ENCODE measurements at places on chromosomes 7 and 10.

DNA sequence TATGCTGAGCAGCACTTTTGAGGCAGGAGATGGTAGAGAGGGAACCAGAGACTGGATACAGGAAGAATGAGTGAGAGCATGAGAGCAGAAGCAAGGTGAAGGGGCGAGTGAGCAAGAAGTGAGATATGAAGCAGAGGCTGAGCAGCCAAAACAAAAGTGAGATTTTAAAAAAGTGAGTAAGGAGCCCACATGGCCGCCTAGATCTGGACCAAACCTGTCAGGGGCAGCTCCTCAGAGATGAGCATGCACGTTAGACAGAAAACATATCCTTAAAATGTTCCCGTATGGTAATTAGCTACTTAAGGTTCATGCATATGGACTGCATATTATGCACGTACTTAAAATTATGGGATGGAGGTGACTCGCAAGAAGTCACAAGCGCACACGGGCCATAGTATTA lies 22.5 kb downstream of the TMEM176A start:
- DNase-seq: no peak

- DNase-seq: no peak
Observed at GRCh38 chr7:83586281-83586680, 62.7 kb downstream of the SEMA3E start.

GRCh38 chr10:132575320-132576201 lies 38.0 kb downstream of the INPP5A start:
- no peak for DNase-seq

GRCh38 chr7:32489788-32490126 lies 423 bp downstream of the LSM5 start:
- no peak for DNase-seq

GRCh38 chr10:77405771-77406241 lies 231.8 kb downstream of the KCNMA1 start:
- DNase-seq: no peak

DNA sequence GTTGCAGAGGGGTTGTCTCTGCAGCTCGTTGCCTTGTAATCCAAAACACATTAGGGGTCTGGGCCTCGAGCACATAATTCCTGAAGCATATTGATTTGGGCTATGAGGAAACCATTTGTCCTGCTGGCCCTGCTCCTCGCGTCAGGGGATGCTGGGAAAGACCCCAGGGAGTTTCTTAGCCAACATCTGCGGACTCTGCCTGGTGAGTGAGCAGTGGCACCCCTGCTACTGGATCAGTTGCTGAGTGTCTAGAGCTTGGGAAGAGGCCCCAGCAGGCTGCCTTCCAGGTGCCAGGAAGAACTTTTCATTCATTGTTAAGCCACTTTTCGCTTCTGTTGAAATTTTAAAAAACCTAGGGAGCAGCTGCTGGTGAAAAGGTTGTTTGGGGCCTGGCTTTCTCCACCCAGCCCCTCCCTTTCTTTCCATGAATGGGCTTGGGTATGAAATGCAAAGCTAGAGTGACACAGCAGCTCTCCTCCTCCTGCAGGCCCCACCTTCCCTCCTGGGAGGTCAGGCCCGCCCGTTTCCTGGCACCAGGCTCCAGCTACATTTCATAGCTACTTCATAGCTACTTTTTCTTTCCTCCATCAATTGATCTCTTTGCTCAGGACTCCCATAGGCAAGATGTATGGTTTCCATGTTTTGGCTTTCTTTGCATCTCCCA lies 26.8 kb downstream of the TACR2 start:
- DNase-seq: no peak

DNA sequence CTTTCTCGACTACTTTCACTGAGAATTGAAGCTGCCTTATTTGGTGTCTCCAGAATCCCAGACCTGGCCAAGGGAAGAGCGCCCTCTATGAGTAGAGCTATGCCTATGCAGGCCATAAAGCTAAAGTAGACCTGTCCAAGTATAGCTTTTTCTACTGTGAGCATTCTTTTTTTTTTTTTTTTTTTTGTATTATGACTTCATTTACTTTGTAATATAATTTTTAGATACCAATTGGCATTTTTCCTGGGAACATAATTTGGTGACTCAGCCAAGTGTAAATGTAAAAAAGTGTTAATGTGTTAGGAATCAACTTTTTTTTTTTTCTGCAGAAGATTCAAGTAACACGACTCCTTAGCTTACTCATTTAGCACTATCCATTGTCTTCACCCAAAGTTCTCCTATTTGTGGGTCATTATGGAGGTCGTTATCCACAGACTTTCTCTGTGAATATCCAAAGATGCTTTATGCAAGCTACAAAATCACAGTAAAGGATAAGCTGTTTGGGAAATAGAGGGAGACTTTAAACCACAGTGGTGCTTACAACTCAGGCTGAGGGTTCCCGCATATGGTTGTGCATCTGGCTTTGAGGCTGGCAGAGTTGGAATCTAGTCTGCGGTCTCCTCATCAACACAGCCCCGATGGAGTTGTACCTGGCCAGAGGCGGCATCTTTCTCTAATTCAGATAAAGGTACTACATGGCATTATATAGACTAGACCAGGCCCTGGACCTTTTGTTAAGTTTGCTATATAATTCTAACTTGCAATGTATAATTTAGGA lies 1040.2 kb upstream of the SORCS1 start:
- peak; percentile 59 for DNase-seq

- DNase-seq: no peak
Observed at GRCh38 chr7:2205036-2205780, 27.5 kb downstream of the MAD1L1 start.

GRCh38 chr10:100868382-100868781 lies 44.4 kb upstream of the SLF2 start:
- DNase-seq: no peak

- no peak for DNase-seq
Observed at GRCh38 chr10:97204826-97205679, 19.3 kb upstream of the SLIT1 start.

DNA sequence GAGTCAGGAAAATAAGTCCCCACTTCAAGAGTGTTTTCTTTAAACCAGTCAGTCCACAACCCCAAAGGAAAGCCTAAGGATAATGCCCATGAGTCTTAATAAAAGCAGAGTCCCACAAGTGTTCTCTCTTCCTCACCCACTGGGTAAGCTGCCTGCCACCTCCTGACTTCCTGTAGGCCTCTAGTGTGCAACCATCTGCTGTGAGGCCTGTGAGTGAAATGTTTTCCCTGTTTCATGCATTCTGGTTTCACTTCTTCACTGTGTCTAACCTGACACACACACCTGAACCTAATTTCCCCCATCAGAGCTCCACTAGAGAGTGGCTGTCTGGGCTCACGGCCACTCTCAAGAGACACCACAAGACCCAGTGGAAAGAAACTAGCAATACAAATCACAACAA lies 38.9 kb upstream of the GDF10 start:
- DNase-seq: peak; percentile 30

- no peak for DNase-seq
Observed at GRCh38 chr7:146626912-146627311, 510.3 kb downstream of the CNTNAP2 start.

- no peak for DNase-seq
Observed at GRCh38 chr7:21867226-21867625, 78.5 kb downstream of the CDCA7L start.

- no peak for DNase-seq
Observed at GRCh38 chr7:46368871-46369270, 447.8 kb upstream of the IGFBP3 start.

- peak; percentile 24 for DNase-seq
Observed at GRCh38 chr7:158355456-158356065, 232.1 kb downstream of the PTPRN2 start.

DNA sequence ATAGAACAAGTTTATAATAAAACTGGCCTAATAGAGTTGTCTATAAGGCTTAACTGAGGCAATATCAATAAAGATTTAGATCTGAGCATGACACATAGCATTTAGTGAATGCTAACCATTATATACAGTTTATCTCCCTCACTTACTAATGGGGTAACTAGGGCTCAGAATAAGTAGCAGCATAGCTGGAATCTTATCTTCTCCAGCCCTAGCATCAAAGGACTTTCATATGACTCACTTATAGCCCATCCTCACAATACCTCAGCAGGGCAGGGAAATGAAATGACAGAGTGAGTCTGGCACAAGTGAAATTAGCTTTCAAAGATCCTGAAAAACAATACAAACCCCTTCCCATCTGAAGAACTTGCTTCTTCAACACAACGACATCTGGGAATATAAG lies 362.9 kb downstream of the KIF20B start:
- DNase-seq: no peak

- DNase-seq: no peak
Observed at GRCh38 chr7:117962366-117962994, 89.2 kb upstream of the CTTNBP2 start.

DNA sequence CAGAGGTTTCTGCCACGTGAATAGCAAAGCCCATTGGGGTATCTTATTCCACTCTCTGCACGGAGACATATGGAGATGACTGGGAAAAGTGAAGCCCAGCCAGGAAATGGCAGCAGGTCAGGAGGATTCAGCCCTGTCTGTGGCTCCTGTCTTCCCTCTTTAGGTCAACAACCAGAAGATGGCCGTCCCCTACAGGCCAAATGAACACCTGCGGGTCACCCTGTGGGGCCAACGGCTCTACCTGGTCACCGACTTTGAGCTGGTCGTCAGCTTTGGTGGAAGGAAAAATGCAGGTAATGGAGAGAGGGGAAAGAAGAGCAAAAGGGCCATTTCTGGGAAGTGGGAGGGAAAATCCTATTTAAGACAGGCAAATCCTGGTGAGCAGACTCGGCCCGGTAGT lies 38.3 kb downstream of the EPHB4 start:
- no peak for DNase-seq

DNA sequence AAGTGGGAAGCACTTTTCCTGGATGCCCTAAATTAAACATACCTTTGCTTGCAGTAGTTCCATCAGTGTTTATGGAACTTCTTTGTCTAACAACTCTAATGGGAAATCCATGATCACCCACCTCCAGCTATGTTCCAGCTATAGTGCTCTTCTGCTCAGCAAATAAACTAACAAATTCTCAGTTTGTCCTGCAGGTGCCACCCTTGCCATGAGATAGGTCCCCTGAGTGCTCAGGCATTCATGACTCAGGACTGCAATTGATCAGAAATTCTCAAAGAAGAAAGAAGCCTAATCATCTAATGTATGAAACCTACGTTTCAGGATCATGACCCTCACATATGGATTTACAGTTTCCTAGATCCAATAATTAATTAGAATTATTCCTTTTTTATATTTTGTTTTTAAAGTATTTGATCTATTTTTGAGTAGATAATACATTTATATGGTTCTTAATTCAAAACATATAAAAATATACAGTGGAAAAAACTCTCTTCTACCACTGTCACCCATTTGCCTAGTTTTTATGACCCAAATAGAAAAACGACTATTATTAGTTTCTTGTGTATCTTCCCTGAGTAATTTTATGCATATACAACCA lies 48.7 kb upstream of the DYNC1I1 start:
- DNase-seq: peak; percentile 61

GRCh38 chr10:6274484-6274883 lies 71.8 kb downstream of the PFKFB3 start:
- DNase-seq: no peak

- DNase-seq: no peak
Observed at GRCh38 chr10:132670546-132671227, 115.3 kb downstream of the NKX6-2 start.

- no peak for DNase-seq
Observed at GRCh38 chr7:115078851-115079250, 157.0 kb downstream of the MDFIC start.

DNA sequence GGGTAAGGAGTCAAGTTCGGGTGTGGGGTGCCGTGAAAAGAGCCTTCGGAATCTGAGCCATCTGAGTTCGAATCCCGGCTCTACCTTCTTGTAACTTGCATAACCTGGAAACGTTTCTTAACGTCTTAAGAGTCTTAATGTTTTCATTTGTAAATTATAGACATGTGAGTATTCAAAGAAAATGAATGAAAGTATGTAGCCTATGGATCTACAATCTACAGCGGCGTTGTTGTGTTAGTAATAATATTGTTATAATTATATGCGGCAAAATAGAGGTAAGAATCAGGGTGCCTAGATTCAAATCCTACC lies 559 bp downstream of the VTI1A start:
- no peak for DNase-seq

- no peak for DNase-seq
Observed at GRCh38 chr10:132851451-132851850, 65.5 kb upstream of the NKX6-2 start.

DNA sequence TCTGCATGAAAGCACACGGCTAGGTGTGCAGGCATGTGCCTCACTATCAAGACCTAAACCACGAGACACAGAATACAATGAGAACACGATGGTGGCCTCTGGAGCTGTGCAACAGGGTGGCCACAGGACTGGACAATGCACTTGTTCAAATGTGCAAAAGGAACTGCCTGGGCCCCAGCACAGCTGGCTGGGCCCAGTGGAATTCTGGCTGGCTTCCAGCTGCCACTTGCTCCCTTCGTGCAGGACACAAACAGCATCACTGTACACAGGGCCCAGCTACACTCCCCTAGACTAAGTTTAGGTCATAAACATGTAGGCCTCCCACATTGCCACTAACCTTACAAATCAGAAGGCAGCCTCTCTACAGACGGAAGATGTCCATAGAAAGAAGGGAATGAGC lies 23.4 kb downstream of the DOCK4 start:
- DNase-seq: no peak

DNA sequence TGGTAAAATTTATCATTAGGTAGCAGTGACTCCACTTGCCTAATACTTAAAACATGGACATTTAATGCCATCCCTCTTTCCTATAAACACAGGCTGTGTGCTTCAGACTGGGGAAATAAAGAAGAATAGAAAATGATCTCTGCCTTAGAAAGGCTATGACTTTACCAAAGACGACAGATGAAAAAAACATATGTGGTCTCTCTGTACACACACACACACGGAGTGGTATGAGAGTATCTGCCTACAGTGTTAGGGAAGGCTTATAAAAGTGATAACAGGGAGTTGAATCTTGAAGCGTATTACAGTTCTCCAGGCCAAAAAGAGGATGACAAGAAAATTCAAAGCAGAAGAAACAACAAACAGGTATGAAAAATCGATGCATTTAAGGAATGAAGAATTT lies 38.2 kb downstream of the MINDY3 start:
- DNase-seq: no peak

DNA sequence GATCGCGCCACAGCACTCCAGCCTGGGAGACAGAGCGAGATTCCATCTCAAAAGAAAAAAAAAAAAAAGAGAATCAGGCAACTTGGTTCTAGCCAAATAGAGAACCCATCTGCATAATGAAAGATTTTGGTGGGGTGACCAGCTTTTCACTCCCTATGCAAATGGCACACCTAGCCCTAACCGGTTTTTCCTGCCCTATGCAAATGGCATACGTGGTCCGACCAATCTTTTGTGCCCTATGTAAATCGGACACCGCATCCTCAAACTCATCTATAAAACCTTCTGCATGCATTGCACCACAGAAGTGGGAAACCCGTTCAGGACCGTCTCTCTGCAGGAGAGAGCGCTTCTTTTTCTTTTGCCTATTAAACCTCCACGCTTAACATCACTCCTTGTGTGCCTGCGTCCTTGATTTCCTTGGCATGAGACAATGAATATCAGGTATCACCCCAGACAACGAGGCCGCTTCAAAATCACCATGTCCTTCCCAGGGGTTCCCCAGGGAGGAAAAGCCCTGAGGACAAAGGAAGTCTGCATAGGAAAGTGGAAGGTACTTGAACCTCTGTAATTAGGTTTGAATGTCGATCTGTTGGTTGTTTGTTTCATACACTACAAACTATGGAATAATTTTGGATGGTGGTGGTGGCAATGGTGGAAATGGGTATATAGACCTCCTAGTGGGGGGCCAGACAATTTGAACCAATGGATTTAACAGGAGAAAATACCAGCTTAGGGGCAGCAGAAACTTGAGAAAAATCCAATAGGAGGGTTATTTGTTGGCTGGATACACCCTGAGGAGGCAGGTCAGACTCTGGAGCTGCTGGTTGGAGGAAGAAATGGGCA lies 396.2 kb downstream of the TYW1 start:
- DNase-seq: no peak
